Uterine smooth muscle cell (primary cell): ENCODE measurements at places on chromosomes 4 and X. TPM values are rescaled to one million over a fixed set of nuclear protein-coding genes. Genes with fewer than 3 reads are reported as not detected.

The SYP gene
- 0.12 and 0.33 TPM in 2 replicates for total RNA-seq

The RAB9B gene
- total RNA-seq = 1.1 and 3.2 TPM in 2 replicates

The LUZP4 gene
- total RNA-seq = not detected in 2 replicates

The EDA gene
- 0.50 and 1.1 TPM in 2 replicates for total RNA-seq

The GAGE12F gene
- not detected in 2 replicates for total RNA-seq

The MAGEA9B gene
- total RNA-seq = not detected in 2 replicates

The GNRHR gene
- not detected in 2 replicates for total RNA-seq

The TNIP3 gene
- total RNA-seq = 0.25 and 0.77 TPM in 2 replicates

The NAA11 gene
- not detected in 2 replicates for total RNA-seq

The ADAMTS3 gene
- 3.6 and 8.9 TPM in 2 replicates for total RNA-seq

The MTNR1A gene
- not detected in 2 replicates for total RNA-seq

The NSG1 gene
- 0.44 TPM in 1 of 2 replicates, not detected in the other for total RNA-seq

The RNF212 gene
- 0.44 and 2.0 TPM in 2 replicates for total RNA-seq

The RCHY1 gene
- total RNA-seq = 25.7 and 38.3 TPM in 2 replicates

The TGIF2LX gene
- total RNA-seq = not detected in 2 replicates

The AFM gene
- total RNA-seq = not detected in 2 replicates

The CHRNA9 gene
- total RNA-seq = 0.12 TPM in 1 of 2 replicates, not detected in the other

The PABPC1L2A gene
- not detected in 2 replicates for total RNA-seq

The HSPA4L gene
- 5.4 and 8.4 TPM in 2 replicates for total RNA-seq

The CXCL1 gene
- 2.9 and 3.9 TPM in 2 replicates for total RNA-seq

The HS6ST2 gene
- total RNA-seq = 0.25 and 0.44 TPM in 2 replicates

The REPS2 gene
- 0.33 and 0.75 TPM in 2 replicates for total RNA-seq

The MAGEC2 gene
- not detected in 2 replicates for total RNA-seq

The SMIM31 gene
- total RNA-seq = not detected in 2 replicates

The NLGN4X gene
- total RNA-seq = under 0.01 TPM in 1 of 2 replicates, not detected in the other

The RAI2 gene
- 0.66 and 0.87 TPM in 2 replicates for total RNA-seq

The SCD5 gene
- 3.7 and 9.2 TPM in 2 replicates for total RNA-seq

The NUDT10 gene
- 6.2 and 6.3 TPM in 2 replicates for total RNA-seq

The KLHL34 gene
- under 0.01 TPM in 1 of 2 replicates, not detected in the other for total RNA-seq

The RENBP gene
- total RNA-seq = 1.4 and 2.0 TPM in 2 replicates

The SNCA gene
- 21.2 and 43.2 TPM in 2 replicates for total RNA-seq

The HELQ gene
- total RNA-seq = 13.1 and 16.5 TPM in 2 replicates

The ARSJ gene
- 36.7 and 40.9 TPM in 2 replicates for total RNA-seq

The TNMD gene
- not detected in 2 replicates for total RNA-seq

The ANXA3 gene
- 4.3 and 6.2 TPM in 2 replicates for total RNA-seq

The BMP2K gene
- total RNA-seq = 46.1 and 78.8 TPM in 2 replicates

The NXF3 gene
- total RNA-seq = not detected in 2 replicates

The SCOC gene
- 66.4 and 67.1 TPM in 2 replicates for total RNA-seq

The GATA1 gene
- not detected in 2 replicates for total RNA-seq

The NPNT gene
- 0.75 and 1.1 TPM in 2 replicates for total RNA-seq

The NSUN7 gene
- 0.22 and 1.1 TPM in 2 replicates for total RNA-seq

The HGFAC gene
- 0.11 TPM in 1 of 2 replicates, not detected in the other for total RNA-seq
